ENCODE measurements at places on chromosomes 2 and 18. TPM values are rescaled to one million over a fixed set of nuclear protein-coding genes. Genes with fewer than 3 reads are reported as not detected.

The LAPTM4A gene
- total RNA-seq = 41.6 TPM

The HRH4 gene
- total RNA-seq = not detected

The KCNE4 gene
- total RNA-seq = 2.5 TPM

The FAM161A gene
- total RNA-seq = 18.2 TPM

The CGREF1 gene
- 13.3 TPM for total RNA-seq

The TMEM198 gene
- total RNA-seq = 11.1 TPM

The CIB4 gene
- total RNA-seq = not detected

The FAM228A gene
- total RNA-seq = 3.7 TPM

The REG3A gene
- total RNA-seq = not detected

The ALLC gene
- not detected for total RNA-seq

The LYG1 gene
- total RNA-seq = 0.74 TPM

The GKN1 gene
- 2.0 TPM for total RNA-seq

The SERPINB13 gene
- under 0.01 TPM for total RNA-seq

The LAMA3 gene
- 2.5 TPM for total RNA-seq

The CHN1 gene
- 41.1 TPM for total RNA-seq

The IGFBP5 gene
- total RNA-seq = 34.9 TPM

The FARP2 gene
- total RNA-seq = 23.1 TPM

The CERKL gene
- 1.2 TPM for total RNA-seq

The IL1RN gene
- total RNA-seq = not detected

The GLI2 gene
- 2.7 TPM for total RNA-seq

The AGBL5 gene
- 10.8 TPM for total RNA-seq

The POLE4 gene
- total RNA-seq = 14.5 TPM

The CCDC74A gene
- total RNA-seq = 3.7 TPM
